Fibroblast of skin of scalp (primary cell): ENCODE measurements at places on chromosomes 12 and 14.

DNA sequence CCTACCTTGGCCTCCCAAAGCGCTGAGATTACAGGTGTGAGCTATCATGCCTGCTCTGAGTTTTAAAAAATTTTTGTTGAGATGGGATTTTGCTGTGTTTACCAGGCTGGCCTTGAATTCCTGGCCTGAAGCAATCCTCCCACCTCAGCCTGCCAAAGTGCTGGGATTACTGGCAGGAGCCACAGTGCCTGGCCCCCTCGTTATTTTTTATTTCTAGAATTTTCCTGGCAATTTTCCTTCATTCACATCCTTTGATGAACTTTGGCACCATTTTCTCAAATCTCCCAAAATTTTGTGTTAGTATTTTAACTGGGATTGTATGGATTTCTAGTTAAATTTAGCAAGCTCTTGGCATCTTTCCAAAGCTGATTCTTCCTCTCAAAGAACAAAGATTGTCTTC, 24.6 kb upstream of the SCARB1 start:
- no peak for DNase-seq

DNA sequence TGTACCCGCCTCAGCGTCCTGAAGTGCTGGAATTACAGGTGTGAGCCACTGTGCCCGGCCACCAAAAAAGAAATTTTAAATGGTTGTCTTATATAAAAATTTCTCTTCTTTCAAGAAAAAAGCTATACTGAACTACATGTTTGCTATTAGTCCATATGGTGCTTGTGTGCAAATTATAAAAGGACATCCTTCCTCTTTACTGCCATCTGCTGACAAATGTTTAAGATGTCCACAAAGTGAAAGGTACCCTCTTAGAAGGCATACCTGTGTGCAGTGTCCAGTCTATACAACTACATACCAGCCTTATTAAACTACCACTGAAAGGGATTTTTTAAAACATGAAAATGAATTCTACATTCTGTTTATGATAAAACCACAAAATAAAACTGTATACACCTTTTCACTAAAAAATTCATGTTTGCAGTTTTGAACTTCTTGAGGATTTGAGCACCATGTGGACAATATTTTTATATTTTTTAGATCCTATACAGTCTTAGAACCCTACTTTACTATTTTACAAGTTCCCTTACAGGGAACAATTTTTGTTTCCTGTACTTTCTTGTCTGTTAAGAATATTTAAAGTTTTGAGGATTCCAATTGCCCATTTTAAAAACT, 32.8 kb upstream of the TOMM20L start:
- peak; percentile 15 for DNase-seq

DNA sequence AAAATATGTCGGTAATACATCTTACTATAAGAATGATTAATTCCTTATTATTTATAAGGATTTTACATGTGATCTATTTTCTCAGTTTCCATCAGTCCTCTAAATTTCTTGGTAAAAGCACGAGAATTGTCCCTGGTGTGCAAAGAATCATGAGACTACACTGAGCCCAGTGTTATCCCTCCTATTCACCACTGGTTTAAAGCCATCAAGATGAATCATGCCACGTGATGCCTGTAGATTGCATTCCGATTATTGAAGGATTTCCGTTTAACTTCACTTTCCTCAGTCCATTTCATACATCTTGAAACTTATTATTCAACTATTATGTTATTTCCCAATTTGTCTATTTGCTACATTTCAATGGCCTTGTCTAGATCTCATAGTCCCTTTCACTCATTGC, 601.9 kb downstream of the GALC start:
- DNase-seq, result no peak

DNA sequence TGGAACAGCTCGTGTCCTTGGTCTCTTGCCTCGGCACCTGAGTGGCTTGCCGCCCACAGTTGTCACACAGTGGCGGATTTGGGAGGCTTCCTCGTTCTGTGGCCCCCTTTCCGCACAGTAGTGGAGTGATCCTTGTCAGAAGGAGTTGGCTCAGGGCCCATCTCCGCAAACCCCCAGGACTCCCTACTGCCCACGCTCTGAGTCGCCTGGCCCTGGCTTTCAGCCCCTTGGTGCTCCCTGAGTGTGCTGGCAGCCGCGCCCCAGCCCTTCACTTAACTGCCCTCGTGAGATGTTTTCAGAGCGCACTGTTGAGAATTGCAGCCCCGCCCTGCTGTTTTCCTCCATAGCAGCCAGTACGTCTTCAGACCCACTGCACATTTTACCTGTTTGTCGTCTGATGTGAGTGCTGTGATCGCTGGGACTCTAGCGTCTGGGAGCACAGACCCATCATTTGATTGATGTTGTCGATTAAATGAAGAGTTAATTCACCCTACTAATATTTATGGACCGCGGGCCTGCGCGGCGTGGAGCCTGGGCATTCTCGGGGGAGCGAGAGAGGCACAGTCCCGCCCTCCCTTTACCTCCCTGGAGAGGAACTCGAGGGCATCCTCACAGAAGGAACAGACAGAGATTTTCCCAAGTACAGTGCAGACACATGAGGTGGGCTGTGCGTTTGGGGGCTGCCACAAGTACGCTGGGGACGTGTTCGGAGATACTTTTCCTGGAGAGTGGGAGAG, 91.8 kb downstream of the DDX51 start:
- no peak for DNase-seq

DNA sequence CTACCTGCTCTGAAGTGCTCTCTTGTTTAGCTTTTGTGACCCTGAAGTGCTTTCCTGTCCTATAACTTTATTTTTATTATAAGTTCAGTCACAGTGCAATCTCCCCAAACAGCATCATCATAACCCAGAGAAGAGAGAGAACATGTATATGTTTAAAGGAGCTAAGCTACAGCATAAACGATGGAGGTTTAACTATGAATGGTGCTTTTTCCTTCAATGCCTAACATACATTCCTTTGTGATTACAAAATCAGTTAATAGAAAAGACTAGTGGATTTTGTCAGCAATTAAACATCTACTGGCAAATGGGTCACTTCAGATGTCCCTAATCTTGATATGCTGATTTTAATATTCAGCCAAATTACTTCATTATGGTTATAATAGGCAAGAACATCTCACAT, 46.4 kb downstream of the ZFYVE21 start:
- DNase-seq, result peak; percentile 22

- peak; percentile 49 for DNase-seq
These were observed 123.0 kb upstream of the PZP start for GRCh38 chr12:9331218-9331626.

- DNase-seq, result peak; percentile 11
These were observed 39.6 kb upstream of the LIN7A start for GRCh38 chr12:80977346-80977745.

DNA sequence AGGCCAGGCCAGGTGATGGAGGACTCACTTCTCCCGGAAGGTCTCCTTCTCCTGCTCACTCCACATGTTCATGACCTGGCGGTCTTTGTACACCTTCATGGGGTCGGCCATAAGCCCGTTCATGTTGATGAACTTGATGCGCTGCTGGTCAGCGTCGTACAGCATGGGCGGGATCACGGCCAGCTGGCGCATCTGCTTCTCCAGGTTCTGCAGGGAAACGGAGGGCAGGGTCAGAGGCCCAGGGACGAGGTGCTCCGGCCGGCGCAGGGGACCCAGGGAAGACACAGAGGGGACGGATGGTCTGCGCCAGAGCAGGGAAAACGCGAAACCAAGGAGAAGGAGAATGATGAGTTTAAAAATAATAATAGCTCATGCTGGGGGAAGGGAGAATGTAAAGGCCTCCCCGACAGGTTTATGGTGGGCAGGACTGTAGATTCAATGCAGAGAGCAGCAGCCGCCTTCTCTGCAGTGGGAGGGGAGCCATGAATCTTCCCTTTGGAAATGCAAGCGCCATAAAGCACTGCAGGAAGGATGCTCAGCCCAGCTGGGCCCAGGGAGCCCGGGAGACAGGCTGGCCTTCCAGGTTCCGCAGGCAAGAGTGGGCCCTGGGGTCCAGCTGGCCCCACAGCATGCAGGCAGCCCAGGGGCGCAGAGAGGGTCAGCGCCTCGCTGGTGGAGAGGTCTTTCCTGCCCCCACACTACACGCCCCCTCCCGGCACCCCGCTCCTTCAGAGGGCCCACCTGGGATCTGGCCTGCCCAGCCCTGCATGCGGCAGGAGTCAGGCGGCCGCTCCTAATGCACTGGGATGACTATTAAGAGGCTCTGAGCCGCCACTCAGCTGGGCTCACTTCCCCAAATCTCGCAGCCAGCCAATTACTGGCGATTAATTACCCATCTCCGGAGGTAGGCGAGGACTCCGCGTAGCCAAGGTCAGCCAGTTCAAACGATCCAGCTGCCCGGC, 132.0 kb downstream of the RFLNA start:
- DNase-seq, result no peak

DNA sequence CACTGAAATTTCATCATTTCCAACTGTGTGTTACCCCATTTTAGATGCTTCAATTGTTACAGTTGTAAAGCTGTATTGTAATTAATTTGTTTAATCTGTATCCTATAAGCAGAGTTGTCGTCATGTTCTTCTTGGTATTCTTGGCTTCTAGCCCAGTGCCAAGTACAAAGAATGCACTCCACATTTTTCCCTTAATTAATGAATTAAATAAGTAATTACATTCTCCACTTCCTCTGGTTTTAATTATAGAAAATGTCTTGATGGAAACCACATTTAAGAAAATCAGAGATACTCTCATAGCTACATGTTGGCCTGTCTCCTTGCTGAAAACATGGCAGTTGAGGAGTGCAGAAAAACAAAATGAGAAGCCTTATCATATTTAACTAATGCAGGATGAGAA, 746 bp downstream of the DNAI7 start:
- DNase-seq, result peak; percentile 60

DNA sequence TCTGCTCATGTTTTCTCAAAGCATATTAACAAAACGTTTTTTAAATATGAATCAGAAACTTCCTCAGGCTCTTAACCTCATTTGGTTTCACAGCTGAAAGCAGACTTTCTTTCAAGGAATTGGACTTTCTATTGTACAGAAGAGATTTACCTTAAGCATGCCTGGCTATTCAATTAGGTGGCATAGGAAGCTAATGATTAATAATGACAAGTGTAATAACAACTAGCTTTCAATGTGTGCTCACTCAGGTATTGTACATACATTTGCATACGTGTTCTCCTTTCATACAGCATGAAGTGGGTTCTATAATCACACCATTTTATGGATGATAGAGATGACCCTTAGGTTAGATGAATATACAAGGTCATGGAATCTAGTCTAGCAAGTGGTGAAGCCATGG, 115.7 kb downstream of the ANO6 start:
- no peak for DNase-seq

DNA sequence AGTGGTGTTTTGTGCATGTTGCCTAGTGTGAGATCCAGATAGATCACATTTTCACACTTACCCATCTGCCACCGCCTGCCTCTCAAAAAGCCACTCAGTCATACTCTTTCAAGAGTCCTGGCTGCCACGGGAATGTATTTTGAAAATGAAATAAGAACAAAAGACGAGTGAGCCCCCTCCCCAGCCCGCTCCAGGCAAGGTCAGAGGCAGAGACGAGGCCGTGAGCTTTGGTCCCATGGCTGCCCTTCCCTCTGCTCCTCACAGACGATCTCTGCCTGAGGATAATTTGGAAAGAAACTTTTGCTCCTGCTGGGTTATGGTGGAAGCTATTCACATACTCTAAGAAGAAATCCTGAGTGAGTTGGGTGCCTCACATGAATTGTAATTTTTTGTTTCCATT, 924.3 kb downstream of the BCL11B start:
- DNase-seq, result no peak

DNA sequence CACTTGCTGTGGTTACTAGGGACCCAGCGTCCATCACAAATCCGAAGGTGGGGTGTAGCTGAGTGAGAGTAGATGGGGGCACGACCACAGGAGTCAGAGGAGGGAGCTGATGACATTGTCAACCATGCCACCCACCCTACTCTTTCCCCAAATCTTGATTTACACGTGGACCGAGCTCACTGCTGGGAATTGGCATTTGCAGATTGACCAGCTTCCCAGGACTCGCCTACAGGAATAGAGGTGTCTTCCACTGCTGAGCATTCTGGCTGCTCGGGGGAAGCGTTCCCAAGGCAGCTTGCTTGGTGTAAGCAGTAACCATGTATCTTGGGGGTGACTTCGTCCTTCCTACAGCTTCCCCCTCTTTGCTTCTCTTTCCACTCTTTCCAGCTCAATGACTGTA, 353 bp upstream of the PTPRR start:
- DNase-seq, result no peak

DNA sequence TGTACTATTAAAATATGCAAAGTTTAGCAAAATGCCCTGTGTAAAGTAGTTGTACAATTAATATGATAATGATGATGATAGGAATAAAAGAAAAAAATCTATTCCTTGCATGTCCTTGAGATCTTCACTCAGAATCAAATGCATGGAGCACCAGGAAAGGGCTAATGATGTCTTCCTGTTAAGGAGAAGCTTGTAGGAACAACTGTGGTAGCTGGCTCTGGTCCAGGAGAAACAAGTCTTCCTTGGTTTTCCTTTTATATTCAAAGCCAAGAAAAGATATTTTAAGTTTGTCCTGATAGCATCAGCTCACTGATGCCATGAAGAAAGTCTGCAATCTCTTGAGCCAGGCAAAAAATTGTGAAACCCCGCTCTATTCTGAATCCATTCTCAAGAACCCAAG, 138.9 kb downstream of the PIK3C2G start:
- DNase-seq, result peak; percentile 57

DNA sequence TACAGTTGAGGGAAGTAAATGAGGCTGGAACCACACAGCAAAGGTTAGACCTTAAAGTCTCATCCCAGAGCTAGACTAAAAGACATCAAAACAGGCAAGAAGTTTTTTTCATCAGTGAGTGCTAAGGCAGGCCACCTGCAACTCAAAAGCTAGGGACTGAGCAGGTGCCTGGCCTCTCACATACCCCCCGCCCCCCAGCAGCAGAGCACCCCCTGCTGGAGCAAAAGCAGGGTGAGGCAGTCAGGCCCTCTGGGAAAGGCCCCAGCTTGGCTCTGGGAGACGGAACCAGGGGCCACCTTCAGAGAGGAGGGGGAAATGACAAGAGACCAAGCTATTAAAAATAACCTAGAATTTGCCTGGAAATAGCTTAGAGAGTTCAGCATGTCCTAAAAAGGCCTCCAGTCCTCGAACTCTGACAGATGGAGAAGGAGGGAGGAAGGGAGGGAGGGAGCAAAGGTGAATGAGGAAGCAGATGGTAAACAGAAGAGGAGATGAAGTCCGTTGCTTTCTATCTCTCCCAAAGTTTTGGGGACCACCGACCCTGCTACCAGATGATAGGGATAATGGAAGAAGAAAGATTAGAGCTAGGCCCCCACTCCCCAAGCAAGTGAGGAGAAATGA, 1.8 kb downstream of the ITGA7 start:
- DNase-seq, result no peak

- DNase-seq, result peak; percentile 61
These were observed 11.0 kb upstream of the GSG1 start for GRCh38 chr12:13114251-13115052.

DNA sequence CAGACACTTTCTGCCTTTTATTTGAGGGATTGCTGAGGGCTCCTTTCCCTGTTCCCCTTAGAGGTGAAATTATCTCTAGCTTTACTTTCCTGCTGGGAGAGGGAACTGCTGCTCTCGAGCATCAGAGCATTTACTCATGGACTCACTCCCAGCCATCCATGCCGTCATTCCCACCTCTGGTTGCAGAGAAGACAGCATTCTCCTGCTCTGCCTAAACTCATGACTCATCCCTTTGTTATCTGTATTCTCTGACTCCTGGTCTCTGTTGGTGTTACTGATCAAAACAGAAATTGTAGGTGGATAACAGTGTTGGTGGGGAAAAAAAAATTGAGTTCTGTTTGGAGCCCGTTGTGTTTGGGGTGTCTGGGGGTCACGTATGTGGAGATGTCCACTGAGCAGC, 159.3 kb downstream of the TTC8 start:
- DNase-seq, result peak; percentile 79

GRCh38 chr12:128790221-128790620, 33.5 kb downstream of the SLC15A4 start:
- no peak for DNase-seq
